ENCODE measurements at places on chromosomes 5 and 9.

- no peak for DNase-seq
- no peaks in the 10 kb centered on the region for H3K4me1 ChIP-seq
- no peak overlapping the region for H3K27ac ChIP-seq
- no peaks in the 10 kb centered on the region for H3K36me3 ChIP-seq
Measured at GRCh38 chr9:106689089-106689488, 173.9 kb upstream of the ZNF462 start.

GRCh38 chr5:15446552-15446951 is 53.4 kb upstream of the FBXL7 start:
- no peaks in the 10 kb centered on the region for H3K4me1 ChIP-seq
- no peak overlapping the region for H3K4me3 ChIP-seq
- DNase-seq, result no peak
- H3K27ac ChIP-seq, result no peak overlapping the region
- no peaks in the 10 kb centered on the region for H3K27me3 ChIP-seq

DNA sequence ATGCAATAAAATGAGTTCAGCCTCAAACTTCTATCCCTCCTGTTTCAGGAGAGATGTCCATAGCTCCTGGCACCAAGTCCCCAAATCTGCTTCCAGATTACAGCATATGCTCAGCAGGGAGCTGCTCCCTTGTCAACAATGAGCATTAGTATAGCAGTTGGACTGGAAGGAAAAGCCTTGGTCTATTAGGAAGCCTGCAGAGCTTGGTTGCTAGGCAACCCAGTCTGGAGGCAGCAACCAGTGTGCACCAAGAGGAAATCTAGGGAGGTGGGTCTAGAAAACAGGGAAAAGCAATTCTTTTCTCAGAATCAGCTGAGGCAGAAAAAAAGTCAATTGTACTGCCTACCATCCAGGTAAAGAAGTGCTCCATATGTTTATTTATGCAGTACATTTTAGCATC is 229.5 kb upstream of the NMUR2 start:
- no peak overlapping the region for H3K4me3 ChIP-seq
- H3K4me1 ChIP-seq, result no peaks in the 10 kb centered on the region
- no peaks in the 10 kb centered on the region for H3K36me3 ChIP-seq
- no peak overlapping the region for H3K27ac ChIP-seq
- no peak for DNase-seq

DNA sequence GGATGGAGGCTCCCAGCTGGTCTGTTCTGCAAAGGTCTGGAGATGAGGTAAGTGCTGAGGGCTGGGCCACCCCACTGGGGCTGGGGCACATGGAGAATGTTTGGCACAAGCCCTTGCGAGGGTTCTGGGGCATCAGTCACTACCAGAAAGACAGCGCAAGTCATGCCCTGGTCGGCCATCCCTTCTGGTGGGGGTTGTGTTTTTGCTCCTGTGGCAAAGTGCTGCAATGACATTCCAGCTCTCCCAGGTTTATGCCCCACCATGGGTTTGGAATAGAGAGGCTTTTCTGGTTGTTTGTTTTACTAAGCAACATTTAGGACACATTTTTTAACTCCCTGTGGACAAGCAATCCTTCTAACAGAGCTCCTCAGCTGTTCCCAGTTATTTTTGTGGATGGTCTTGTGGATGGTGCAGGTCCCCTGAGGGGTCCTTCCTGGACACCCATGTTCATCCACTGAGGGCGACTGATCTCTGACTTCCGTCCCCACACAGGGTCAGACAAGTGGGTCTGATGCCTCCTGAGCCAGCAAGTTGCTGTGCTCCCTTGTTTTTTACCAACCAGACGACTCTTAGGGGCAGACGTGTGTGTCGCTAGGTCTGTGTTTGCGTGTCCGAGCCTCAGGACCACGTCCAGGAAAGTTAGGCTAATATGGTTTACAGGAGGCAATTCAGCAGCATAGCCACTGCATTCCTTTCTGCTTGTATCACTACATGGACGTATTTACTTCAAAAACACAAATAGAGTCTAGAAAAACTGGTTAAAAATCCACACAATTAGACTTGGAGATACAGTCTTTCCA is 64.9 kb upstream of the ECM2 start:
- H3K27ac ChIP-seq, result peak overlapping the region; percentile 54
- H3K27me3 ChIP-seq, result no peaks in the 10 kb centered on the region
- no peak overlapping the region for H3K4me3 ChIP-seq
- H3K36me3 ChIP-seq, result no peaks in the 10 kb centered on the region

DNA sequence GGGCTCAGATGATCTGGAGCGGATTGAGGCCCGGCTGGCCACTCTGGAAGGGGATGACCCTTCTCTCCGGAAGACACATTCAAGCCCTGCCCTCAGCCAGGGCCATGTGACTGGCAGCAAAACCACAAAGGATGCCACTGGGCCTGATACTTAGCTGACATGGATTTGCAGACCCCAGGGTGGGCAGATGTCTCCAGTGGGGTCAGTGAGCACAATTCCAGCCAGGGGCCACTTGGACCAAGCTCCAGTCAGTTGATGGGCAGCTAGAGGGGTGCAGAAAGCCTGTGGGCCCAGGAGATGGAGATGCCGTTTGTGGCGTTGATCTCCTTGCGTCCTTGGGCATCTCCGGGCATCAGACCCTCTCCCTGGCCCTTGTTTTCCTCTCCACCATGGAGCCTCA is 46.7 kb downstream of the PSD2 start:
- H3K36me3 ChIP-seq, result no peaks in the 10 kb centered on the region
- H3K4me3 ChIP-seq, result no peak overlapping the region
- H3K27me3 ChIP-seq, result no peaks in the 10 kb centered on the region
- DNase-seq, result no peak
